Spinal cord (tissue), 10 donors: ENCODE measurements at places on chromosomes 5 and 9. TPM values are rescaled to one million over a fixed set of nuclear protein-coding genes. Genes with fewer than 3 reads are reported as not detected.

Gene IFNW1
- not detected for polyA plus RNA-seq

DNA sequence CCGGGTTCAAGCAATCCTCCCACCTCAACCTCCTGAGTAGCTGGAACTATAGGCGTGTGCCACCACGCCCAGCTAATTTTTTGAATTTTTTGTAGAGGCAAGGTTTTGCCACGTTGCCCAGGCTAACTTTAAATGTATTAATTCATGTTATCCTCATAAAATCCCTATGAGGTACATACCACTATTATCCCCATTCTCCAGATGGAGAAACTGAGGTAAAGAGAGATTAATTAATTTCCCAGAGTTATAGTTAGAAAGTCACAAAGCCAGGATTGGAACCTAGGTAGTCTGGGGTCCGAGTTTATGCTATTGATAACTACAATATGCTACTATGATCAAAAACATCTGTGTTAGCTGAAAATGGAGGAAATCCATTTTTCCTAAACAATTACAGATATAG is 31.9 kb upstream of the GOLPH3 start:
- H3K4me3 ChIP-seq = no peak overlapping the region
- no peak overlapping the region for H3K27ac ChIP-seq
- DNase-seq = no peak
- H3K36me3 ChIP-seq = no peaks in the 10 kb centered on the region
- H3K4me1 ChIP-seq = no peaks in the 10 kb centered on the region
- H3K27me3 ChIP-seq = no peaks in the 10 kb centered on the region

- no peak overlapping the region for H3K27ac ChIP-seq
- no peaks in the 10 kb centered on the region for H3K36me3 ChIP-seq
- H3K4me3 ChIP-seq = no peak overlapping the region
- peaks cover 2% of the 10 kb centered on the region for H3K27me3 ChIP-seq
- no peaks in the 10 kb centered on the region for H3K4me1 ChIP-seq
- peak; percentile 41 for DNase-seq
Measured at GRCh38 chr9:79129865-79130480, 441.8 kb upstream of the TLE4 start.

DNA sequence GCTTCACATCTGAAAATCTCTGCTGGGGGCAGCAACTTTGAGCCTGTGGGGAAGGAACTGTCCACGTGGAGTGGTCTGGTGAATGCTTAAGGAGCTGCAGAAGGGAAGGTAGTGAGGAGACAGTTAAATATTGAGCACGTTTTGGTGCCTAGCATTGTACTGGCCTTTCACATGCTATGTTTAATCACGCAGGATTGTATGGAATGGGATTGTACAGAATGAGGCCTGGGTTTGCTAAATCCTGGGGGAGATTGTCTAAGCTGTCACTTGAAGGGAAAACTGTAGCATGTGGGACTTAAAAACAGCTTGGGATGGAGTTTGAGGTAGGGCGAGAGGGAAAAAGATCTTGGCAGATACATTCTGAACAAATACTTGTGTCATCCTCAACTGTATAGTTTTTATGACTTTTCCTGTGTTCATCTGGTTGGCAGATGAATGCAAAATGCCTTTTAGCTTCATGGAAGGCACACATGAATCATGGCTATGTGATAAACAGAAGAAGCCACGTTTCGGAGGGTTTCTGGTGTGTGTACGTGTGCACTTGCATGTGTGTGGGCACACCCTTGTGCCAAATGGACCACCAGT is 106.6 kb downstream of the TMC1 start:
- H3K36me3 ChIP-seq = no peaks in the 10 kb centered on the region
- no peak overlapping the region for H3K4me3 ChIP-seq
- no peaks in the 10 kb centered on the region for H3K27me3 ChIP-seq
- DNase-seq = no peak

Gene FCN2
- not detected for polyA plus RNA-seq

GRCh38 chr9:2299156-2299842 is 284.2 kb downstream of the SMARCA2 start:
- H3K27me3 ChIP-seq = no peaks in the 10 kb centered on the region
- no peak overlapping the region for H3K4me3 ChIP-seq
- peak; percentile 42 for DNase-seq
- no peaks in the 10 kb centered on the region for H3K36me3 ChIP-seq
- no peaks in the 10 kb centered on the region for H3K4me1 ChIP-seq
